ENCODE measurements at places on chromosomes 4 and X.

DNA sequence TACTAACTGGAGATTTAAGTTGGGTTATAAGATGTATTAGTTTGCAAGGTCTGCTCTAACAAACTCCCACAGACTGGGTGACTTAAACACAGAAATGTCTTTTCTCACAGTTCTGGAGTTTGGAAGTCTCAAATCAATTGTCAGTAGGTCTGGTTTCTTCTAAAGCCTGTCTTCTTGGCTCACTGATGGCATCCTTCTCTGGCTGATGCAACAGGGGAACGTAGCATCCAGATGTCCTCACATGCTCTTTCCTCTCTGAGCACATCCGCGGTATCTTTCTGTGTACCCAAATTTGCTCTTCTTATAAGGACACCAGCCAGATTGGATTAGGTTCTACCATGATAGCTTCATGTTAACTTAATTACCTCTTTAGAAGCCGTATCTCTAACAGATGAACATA, 63.2 kb upstream of the BMP3 start:
- DNase-seq: no peak

DNA sequence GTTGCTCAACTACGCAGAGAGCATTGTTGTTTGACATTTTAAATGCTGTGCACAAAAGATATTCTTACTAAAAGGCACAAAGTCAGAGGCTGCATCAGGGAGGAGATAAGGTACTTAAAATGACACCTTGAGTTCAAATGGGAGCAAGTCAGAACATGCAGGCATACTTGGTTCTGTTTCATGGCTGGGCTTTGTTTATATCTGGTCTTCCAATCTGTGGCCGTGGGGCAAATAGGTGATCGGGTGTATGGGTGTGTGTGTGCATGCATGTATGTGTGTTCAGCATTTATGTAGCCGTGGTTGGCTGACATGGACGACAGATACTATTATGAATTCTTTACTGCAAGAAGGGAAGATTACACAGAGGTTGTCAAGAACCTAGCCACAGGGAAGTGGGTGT, 106.1 kb downstream of the RASL11B start:
- no peak for DNase-seq

DNA sequence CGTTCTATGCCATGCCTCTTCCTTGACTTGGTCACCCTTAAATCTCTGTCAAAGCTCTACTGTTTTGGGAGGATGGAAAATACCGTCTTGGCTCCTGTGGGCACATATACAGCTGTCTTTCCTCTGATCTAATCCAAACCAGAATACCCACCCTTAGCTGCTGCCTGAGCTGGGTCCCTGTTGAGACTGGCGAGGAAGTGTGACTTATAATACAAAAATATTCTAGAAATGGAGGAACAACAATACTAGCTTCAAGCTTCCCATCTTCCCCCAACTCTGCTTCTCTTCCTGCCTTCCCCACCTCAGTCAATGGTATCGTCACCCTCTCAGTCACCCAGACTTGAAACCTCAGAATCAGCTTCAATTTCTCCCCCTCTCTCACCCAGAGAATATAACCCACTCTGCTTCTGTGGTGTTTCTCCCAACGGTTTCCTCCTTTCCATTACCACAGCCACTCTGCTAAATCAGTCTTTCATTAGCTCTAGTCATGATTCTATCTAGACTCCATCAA, 599 bp upstream of the IL2RG start:
- DNase-seq: no peak

DNA sequence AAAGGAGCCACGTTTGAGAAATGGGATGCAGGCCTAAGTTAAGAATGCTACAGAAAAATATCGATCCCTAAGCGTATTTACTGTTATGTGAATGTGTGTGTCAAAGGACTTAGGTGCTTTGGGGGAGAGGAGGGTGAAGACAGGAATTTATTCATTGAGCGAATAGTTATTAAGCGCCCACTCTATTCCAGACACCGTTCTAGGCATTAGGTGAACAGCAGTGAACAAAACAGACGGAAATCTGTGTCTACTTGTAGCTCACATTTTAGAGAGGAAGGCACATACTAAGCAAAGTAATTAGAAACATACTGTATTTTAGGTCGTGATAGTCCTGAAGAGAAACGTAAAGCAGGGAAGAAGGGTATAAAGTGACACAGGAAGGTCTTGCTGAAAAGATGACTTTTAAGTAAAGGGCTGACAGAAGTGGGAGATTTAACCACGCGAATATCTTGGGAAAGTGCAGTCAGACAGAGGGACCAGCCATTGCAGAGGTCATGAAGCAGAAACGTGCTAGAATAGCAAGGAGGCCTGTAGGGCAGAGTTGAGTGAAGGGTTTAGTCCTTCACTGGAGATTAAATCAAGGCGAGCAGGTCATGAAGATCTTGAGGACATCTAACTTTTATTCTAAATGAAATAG, 541 bp downstream of the AIMP1 start:
- DNase-seq: no peak

GRCh38 chrX:11756354-11757318, 1.4 kb upstream of the MSL3 start:
- no peak for DNase-seq

DNA sequence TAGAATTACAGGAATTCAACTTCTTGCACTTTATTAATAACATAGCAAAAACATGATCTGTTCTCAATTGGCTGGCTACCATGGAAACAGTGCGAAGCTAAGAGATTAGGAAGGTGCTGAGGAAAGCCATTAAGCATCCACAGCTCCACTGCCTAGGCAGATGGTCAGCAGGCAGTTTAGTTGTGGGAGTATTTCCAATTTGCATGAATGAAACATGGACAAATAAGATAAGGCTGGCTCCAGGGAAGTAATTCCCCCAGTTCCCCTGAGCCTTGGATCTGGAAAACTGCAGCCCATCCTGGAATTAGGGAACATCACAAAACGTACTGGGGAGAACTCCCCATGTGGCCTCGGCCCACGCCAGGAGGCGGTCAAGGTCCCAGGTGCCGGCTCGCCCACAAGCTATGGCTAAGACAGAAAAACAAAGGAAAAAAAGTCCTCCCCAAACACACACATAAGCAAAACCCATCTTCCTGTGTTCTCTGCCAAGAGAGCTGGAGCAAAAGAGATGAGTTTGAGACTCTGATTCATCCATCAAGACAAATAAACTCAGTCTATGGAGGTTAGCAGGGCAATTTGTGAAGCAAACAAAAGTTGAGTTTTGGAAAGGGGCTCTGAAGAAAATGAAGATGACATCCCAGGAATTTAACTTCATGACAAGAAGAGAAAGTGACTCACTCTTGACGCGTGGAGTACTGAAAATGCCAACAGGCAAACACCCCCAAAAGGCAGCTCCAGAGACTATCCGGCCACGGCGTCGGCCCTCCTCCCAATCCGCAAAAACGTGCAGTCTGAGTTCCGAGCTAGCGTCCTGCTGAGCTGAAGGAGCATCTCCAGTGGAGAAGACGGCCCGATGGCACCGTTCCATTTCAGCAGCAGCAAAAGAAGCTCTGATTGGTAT, 45.1 kb downstream of the IGFBP7 start:
- DNase-seq: no peak

- no peak for DNase-seq
Observed at GRCh38 chr4:107791902-107792301, 32.8 kb upstream of the SGMS2 start.

DNA sequence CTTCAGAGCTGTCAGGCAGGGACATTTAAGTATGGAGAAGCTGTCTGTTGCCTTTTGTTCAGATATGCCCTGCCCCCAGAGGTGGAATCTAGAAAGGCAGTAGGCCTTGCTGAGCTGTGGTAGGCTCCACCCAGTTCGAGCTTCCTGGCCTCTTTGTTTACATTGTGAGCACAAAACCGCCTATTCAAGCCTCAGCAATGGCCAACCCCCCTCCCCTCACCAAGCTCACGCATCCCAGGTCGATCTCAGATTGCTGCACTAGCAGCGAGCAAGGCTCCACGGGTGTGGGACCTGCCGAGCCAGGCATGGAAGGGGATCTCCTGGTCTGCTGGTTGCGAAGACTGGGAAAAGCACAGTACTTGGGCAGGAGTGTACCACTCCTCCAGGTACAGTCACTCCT, 59.3 kb downstream of the ZNF674 start:
- DNase-seq: no peak

DNA sequence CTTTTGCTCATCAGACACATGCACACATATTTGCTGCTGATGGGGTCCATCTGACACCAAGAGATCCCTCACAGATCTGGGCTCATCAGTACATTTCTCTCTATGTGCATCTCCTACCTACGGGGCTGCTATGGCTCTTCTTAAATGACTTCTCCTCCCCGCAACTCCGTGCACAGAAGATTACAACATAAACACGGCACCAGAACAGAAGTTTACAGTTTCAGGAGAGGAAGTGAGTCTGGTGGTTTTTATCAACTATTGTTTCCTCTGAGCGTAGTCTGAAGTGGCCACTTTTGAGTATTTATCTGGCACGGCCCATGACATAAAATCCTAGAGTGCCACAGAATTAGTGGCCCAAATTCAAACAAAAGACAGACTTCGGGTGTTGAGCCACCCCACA, 263.8 kb downstream of the PRDM5 start:
- no peak for DNase-seq

GRCh38 chr4:660401-660800, 13.7 kb downstream of the ATP5ME start:
- DNase-seq: no peak

- DNase-seq: no peak
Observed at GRCh38 chr4:147788791-147789190, 56.9 kb downstream of the ARHGAP10 start.

DNA sequence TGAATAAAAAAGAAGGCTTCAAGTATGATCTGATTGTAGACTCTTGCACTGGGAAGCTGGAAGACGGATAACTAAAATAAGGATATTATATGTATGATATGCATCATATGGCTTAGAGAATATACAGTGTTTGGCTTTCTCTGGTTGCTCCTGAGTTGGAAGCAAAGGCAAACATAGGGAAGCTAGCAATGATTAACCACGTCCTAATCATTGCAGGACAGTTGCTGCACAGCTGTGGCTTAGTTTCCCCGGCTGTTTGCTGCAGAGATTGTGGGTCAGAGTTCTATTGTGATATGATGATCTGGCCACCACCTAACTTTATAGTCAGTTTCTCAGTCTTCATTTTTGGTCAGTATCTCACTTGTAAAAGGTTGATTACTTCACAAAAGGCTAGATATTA, 36.3 kb upstream of the PARM1 start:
- no peak for DNase-seq

DNA sequence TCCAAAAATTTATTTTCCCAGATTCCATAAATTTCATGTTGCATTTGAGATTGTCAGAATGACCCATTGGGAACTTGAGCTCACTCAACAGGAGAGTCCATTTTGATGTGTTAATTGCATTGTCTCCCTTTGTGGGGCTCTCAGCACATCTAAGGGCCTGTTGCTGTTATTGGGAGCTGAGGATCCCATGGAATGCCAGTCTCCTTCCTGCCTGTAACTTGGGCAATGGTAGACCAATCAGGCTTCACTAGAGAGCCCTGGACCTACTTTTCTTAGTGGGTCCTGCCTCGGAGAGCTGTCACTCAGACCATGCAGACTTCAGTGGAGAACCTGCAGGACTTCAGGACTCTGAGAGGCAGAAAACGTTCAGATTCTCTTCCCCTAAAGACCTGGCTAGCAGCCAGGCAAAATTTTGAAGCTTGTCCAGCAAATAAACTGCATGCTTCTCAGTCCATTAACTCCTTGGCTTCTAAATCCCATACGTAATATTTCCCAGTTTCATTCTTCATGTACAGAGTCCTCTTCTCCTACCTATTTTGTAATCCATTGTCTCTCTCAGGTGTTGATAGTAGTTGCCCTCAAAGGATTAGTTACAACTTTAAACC, 25.1 kb downstream of the OCRL start:
- DNase-seq: peak; percentile 26

GRCh38 chr4:150358691-150359090, 223.3 kb upstream of the MAB21L2 start:
- no peak for DNase-seq

GRCh38 chrX:44147130-44147529, 173.9 kb upstream of the NDP start:
- DNase-seq: no peak

DNA sequence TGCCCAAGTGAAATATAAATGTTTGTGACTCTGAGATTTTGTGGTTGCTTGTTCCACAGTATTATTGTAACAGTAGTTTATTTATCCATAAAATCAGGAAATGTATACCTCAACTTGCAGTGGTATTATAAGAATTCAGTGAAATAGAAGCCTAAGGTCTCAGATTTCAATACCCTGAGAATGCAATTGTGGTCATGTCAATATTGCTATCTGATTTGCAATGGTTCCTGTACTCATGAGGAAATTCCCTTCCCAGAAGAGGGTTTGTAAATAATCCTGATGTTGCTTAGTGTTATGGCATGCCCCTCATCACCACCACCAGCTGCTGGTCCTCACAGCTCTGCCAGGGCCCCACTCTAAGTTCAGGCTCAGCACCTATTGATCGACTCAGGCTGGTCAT, 67.8 kb downstream of the SLC34A2 start:
- DNase-seq: peak; percentile 69

DNA sequence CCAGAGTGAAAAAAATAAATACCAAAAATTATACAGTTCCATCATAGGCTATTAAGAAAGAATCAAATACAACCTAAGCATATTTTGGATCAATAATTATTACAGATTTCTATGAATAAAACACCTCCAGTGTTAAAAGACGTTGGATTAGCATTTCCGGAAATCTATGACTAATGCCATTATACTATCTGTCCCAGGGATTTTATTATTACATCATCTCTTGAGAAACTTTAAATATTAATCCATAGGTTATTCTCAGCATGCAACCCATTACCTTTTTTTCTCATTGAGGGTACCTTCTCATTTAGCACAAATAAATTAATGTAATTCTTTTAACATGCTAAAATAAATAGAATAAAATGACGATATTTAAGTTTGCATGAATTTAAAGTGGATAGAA, 44.6 kb downstream of the CXorf58 start:
- DNase-seq: no peak

DNA sequence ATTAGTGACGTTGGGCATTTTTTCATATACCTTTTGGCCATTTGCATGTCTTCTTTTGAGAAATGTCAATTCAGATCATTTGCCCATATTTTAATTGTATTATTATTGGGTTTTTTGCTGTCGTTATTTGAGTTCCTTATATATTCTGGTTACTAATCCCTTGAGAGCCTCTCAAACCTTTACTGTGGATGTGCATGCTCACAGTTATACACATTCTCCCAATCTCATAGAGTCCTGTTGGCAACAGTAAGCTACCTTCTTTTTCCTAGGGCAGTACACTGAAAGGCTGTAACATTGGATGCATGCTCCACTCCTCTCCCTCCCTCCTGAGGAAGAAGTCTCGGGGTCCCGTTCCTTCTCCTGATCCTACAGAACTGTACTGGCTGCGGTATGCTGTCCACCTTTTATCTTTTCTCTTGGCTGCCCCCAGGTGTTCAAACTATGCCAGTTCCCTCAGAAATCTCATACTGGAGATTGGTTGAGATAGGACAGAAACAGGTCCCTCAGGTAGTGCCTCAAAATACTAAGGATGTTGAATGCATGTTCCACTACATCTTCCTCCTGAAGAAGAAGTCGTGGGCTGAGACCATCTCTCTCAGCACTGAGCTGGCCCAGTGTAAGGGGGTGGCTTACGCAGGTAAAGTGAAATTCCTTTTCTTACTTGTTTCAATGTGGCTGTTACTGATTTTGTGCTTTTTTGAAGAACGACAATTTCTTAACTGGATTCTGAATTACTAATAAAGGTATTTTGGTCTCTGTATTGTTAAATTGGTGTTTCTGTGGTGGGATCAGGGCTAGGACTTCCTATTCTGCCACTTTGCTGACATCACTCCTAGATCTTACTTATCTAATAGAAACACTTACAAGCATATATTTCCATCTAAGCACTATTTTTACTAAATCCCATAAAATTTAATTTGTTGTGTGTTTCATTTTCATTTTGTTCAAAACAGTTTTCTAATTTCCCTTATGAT, 145.4 kb upstream of the HUWE1 start:
- DNase-seq: peak; percentile 38

GRCh38 chr4:156811286-156811685, 160.3 kb downstream of the PDGFC start:
- no peak for DNase-seq
